ENCODE measurements at places on chromosomes 4 and X.

GRCh38 chr4:165972747-165973146 lies 99.7 kb downstream of the TLL1 start:
- DNase-seq, result no peak

- no peak for DNase-seq
Measured at GRCh38 chrX:14936561-14936960, 63.3 kb downstream of the MOSPD2 start.

GRCh38 chr4:77734928-77735327 lies 84.2 kb downstream of the CNOT6L start:
- no peak for DNase-seq

- no peak for DNase-seq
Measured at GRCh38 chr4:149638073-149638472, 177.6 kb downstream of the IQCM start.

DNA sequence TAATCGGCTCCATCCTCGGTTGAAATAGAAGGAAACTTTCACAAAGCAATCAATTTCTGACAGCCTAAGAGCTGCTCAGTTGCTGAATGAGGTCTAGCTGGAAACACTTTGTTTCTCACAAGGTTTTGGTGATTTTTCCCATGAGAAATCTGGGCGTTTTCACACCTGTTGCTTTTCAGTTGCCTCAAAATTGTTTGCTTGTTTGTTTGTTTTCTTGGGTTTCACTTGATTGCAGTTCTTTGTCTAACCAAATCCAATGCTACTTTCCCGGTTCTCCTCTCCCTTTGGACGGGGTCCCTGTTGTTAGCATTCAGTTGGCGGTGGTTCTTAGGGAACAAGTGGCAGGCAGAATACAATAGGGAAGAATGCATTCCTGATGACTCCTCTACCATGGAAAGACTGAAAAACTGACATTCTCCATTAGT lies 135.5 kb downstream of the PALLD start:
- no peak for DNase-seq

Measured in activated CD8-positive, alpha-beta memory T cell treated with anti-CD3 and anti-CD28 coated beads for 1 hour (primary cell).